CD4-positive, alpha-beta T cell treated with Interleukin-12 subunit alpha and Interleukin-12 subunit beta, for 1 hour (primary cell): ENCODE measurements at places on chromosomes 4 and X.

- no peak for DNase-seq
These were observed 1.7 kb downstream of the SAT1 start for GRCh38 chrX:23784470-23785331.

DNA sequence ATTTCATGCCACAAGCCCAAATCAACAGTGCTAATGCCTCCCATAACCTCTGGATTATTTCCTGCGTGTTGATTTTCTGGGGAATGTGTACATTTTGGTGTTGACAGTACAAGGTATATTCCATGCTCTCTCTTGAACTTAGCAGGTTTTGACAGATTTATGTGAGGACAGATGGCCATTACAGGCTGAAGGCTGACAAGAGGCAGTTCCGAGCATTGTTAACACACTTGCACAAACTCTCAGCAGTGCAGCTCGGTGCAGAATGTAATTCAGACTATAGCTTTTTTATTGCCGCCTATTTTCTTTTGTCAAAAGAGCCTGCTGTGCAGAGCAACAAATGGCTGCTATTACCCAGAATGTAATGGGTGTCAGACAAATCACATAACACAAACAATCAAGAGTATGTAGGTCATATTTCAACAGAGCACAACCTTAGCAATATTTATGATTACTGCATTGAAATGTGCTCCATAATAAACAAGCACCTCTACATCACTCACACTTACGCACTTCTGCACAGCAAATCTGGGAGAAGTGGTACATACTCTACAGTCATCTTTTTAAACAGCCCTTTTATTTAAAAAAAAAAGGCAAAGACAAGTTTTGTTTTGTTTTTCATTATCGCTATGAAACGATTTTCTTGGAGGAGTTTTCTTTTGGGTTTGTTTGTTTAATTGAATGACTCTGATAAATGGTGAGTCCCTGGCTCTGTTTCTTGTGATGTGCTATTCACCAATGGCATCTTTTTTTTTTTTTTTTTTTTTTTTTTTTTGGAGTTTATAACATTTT lies 71.6 kb downstream of the PPARGC1A start:
- DNase-seq = no peak

GRCh38 chr4:73730292-73730691 lies 10.1 kb upstream of the CXCL8 start:
- DNase-seq = no peak

- no peak for DNase-seq
These were observed 571.2 kb upstream of the FAT1 start for GRCh38 chr4:187294861-187295260.

DNA sequence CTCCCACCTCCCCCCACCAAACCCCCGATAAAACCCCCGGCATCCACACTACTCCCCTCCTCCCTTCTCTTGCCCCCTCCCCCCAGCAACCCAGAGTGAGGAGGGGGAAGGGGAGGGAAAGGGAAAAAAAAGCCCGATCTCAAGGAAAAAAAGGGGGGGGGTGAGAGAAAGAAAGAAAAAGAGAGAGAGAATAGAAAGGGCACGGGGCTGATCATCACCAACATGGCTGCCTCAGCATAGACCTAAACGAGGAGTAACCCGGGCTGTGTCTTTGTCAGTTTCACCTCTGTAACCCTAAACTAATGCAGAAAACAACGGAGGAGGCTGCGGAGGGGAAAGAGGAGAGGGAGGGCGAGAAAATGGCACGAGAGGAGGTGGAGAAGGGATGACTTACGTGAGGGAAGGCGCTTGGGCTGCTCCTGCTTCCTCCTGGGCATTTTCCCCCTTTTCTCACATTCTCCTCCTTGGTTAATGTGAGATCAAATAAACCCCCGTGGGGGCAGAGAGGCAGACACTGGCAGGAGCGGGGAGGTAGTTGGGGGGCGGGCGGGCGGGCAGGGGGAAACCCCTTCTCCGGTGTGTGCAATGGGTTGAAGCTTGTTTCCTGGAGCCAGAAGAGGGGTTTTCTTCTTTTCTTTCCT lies 532 bp downstream of the ZNF827 start:
- DNase-seq = peak; percentile 64

GRCh38 chr4:165151734-165152133 lies 39.1 kb upstream of the TMEM192 start:
- DNase-seq = no peak

GRCh38 chrX:11629593-11630211 lies 36.0 kb downstream of the ARHGAP6 start:
- no peak for DNase-seq

- DNase-seq = no peak
These were observed 33.1 kb downstream of the ENPEP start for GRCh38 chr4:110508827-110509710.
